ENCODE measurements at places on chromosomes 3 and 15.

DNA sequence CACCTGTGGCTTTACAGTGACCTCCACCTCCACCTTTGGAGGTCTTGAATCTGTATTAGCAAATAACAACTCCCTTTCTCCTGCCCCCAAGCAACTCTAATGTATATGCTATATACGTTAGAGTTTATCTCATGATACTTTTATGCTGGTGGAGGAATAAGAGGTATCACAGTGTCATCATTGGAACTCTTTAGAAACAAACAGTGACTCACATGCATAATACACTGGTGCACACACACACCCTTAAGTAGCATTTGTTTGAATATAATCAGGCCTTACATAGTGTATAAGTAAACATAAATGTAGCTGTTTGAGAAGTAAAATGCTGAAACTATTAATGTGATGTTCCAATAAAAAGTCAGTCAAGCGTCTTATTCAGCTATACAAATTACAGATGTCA lies 280.2 kb upstream of the C2CD4B start:
- DNase-seq = no peak

DNA sequence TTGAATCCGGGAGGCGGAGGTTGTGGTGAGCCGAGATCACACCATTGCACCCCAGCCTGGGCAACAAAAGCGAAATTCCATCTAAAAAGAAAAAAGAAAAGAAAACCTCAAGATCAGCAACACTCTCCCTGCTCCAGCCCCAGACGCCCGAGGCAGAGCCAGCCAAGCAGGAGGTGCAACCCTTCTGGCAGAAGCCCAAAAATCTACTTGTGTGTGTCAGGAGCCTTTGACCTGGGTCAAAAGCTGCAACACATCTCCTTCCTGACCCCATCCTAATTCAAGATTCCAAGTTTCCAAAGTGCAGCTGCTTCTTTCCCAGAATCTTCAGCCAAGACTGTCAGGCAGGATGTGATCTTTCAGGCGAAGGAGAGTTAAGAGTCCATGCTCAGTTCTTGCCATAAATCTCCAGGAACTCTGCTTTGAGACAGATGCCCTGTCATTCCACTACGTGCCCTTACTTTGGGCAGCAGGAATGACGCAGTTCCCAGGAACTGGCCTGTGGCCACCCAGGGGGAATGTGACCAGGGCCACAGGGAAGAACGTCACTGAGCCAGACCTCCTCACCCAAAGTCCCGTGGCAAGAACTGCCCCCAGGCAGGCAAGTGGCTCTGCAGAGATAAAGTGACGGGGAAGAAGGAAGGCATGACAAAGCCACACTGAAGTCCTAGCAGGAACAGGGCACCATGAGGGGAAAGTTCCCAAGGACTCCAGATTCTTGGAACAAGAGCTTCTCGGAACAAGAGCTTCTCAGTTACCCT lies 39.4 kb downstream of the SH3BP5 start:
- DNase-seq = no peak

DNA sequence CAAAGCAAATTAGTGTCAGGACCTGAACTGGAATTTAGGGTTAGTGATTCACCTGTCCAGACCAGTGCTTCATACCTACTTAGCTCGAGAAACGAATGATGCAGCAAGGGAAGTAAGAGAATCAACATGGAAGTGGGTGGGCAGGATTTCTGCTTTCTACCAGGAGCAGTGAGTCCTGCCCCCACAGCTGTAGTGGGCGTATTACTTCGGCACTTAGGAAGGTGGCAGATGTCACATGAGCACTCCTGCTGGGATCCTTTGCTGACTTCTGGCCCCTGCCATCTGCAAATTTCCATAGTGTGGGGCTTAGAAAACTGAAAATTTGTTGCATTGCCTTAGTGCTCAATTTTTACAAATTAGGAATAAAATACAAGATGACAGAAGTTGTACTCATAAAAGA lies 31.2 kb downstream of the RYR3 start:
- DNase-seq = no peak

DNA sequence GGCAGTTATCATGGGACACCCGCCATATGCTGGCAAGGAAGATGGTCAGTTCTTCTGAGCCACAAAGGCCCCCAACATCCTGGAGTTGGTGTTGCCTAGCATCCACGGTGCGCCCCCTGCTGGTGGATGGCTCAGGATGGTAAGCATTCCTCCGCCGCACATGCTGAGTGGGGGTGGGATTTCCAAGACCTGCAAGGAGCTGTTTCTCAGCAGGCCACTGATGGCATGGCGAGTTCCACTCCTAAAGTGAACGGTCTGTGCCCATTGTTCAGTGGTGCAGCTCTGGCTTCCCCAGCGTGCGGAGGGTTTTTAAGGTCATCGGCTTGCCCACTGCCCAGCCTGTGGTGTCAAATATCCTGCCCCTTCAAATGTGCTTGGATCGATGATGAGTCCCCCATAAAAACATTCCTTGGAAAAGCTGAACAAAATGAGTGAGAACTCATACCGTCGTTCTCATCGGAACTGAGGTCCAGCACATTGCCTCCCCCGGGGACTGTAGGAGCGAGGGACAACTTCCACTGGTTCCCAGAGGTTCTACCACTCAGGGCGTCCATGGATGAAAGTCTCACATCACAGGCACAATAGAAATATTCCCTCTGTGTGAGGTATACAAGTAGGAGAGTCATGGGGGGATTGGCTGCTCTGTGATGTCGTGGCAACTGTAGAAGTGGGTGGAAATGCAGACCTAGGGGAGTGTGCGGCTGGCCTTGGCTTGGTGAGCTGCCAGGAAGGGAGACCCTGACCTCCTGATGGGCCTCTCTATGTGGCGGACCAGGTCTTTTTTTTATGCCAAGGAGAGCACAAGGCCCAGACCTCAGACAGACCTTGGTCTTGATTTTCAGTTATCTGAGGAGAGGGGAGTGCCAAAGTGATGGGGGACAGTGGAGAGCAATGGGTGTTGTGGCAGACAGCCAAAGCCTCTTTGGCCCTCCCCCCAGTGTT lies 102.0 kb downstream of the SNRPN start:
- no peak for DNase-seq

DNA sequence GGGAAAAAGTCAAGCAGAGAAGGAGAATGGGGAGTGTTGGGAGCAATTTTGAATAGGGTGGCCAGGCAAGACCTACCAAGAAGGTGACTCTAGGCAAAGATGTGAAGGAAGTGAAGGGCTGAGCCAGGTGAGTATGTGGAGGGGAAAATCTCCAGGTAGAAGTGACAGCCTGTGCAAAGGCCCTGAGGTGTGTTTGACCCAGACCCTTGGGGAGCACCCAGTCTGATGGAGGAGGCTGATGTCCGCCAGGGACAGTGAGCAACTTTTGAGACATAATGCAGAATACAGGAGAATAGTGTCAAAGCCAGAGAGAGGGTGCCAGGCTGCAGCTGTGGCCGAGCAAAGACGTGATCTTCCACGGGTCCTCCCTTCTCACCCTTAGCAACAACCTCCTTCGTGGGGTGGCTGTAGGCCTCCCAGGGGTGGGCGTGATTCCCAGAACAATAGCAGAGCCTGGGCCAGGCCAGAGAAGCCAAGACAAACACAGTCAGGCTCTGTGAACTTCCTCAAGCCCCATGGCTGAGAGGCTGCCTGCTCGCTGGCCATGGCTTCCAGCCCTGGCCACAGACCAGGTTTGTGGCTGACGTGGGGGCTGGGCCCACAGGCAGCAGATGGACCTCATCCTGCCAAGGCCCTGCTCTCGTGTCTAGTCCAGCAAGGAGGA lies 58.1 kb downstream of the SLC6A6 start:
- DNase-seq = no peak

DNA sequence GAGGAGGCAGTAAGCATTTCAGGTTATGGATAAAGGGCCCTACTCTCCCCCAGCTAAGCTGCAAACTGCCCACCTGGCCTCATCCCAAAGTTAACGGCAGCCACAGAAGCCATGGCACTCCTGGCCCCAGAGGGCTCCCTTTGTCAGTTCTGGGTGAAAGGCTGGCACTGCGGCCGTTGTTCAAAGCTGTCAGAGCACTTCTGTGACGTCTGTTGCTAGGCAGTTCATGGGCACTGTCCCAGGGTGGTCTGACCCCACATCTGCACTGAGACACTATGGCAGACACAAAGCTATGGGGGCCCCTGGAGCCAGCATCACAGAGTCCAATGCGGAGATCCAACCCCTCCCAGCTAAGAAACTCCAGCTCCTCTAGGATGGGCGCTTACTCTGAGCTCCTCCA lies 30.0 kb downstream of the TLE3 start:
- no peak for DNase-seq

GRCh38 chr15:26682598-26683164 lies 90.2 kb downstream of the GABRB3 start:
- no peak for DNase-seq
